Activated T-cell treated with anti-CD3 and anti-CD28 coated beads, Interleukin-2, amount 50 U/mL, for 72 hours (primary cell): ENCODE measurements at places on chromosomes 1 and 21. TPM values are rescaled to one million over a fixed set of nuclear protein-coding genes. Genes with fewer than 3 reads are reported as not detected.

The GUCA2A gene
- not detected for total RNA-seq

The NOS1AP gene
- 0.26 TPM for total RNA-seq

The JAM2 gene
- total RNA-seq = 2.0 TPM

The RGSL1 gene
- not detected for total RNA-seq

The HSD11B1 gene
- total RNA-seq = 2.1 TPM

The SPATC1L gene
- total RNA-seq = 12.9 TPM

The GPR52 gene
- 1.9 TPM for total RNA-seq

The RIMKLA gene
- total RNA-seq = 0.79 TPM

The PLPPR4 gene
- total RNA-seq = not detected

The FBXO28 gene
- total RNA-seq = 19.7 TPM

The SLC16A4 gene
- total RNA-seq = 0.58 TPM

The BGLAP gene
- total RNA-seq = 6.8 TPM

The CCDC24 gene
- total RNA-seq = 0.99 TPM

The RORC gene
- total RNA-seq = 1.8 TPM

The CAMSAP2 gene
- total RNA-seq = 1.3 TPM

The GNG4 gene
- total RNA-seq = 13.9 TPM

The PLA2G2F gene
- not detected for total RNA-seq

The MRPL37 gene
- 166 TPM for total RNA-seq

The TP73 gene
- total RNA-seq = 0.65 TPM

The CD101 gene
- 2.0 TPM for total RNA-seq

The FAAH gene
- 8.8 TPM for total RNA-seq

The GCSAML gene
- total RNA-seq = 0.16 TPM

The KCNJ9 gene
- total RNA-seq = not detected

The TFF2 gene
- total RNA-seq = not detected

The PTAFR gene
- 0.46 TPM for total RNA-seq

The SH2D2A gene
- total RNA-seq = 246 TPM

The ADCY10 gene
- total RNA-seq = 0.07 TPM
